Fibroblast of villous mesenchyme (primary cell): ENCODE measurements at places on chromosomes 4 and X. TPM values are rescaled to one million over a fixed set of nuclear protein-coding genes. Genes with fewer than 3 reads are reported as not detected.

DNA sequence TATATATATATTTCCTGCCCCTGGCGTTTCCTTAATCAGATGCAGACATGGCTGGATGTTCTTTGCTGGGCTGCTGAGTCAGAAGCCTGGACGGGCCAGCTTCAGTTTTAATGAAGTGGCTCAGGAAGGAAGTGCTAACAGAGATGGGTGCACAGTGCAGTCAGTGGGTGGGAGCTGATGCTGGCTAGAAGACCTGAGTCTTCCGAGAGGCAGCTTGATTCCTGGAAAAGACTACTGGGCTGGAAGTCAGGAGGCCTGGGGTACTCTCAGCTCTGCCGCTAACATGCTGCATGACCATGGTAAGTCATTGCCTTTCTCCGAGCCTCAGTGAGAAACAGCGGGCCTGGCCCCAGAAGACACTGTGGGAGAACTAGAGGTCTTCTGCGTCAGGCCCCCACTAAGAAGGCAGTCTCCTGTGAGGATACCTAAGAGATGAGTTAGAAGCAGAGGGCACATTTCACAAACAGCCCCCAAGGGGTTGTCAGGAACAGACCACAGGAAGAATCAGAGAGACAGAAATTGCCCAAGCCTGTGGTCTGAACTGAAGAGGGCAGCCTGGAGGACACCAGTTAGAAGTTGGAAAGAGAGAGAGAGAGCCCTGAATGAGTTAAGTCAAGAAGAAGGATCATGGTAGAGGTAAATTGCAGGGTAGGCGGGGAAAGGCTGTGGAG is 8.3 kb upstream of the CD40LG start:
- no peak for DNase-seq

- DNase-seq, result no peak
Measured at GRCh38 chr4:162782096-162782777, 384.5 kb downstream of the NAF1 start.

GPRASP3 gene
- total RNA-seq, result 4.8 and 6.9 TPM in 2 replicates

GRCh38 chr4:37970702-37971101 is 10.5 kb downstream of the PTTG2 start:
- no peak for DNase-seq

DNA sequence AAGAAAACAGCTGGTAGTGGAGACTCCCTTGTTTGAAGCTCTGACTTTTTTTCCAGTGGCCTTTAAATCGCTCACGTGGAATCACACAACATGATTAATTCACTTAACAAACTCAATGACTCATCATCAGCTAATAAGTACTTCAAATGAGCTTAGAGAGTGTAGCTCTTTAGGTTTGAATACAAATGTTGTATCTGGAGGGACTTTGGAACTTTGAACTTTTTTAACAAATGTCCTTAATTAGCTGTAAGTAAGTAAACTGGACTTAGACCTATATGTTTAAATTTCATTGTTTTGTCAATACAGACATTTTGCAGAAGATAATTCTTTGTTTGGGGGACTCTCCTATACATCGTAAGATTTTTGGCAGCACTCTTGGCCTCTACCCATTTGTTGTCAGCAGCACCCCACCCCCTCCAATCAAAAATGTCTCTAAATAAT is 581.1 kb downstream of the SPRY1 start:
- no peak for DNase-seq

- peak; percentile 30 for DNase-seq
Measured at GRCh38 chrX:147958291-147958690, 22.8 kb upstream of the FMR1NB start.

RTL3 gene
- under 0.01 and 0.32 TPM in 2 replicates for total RNA-seq

DNA sequence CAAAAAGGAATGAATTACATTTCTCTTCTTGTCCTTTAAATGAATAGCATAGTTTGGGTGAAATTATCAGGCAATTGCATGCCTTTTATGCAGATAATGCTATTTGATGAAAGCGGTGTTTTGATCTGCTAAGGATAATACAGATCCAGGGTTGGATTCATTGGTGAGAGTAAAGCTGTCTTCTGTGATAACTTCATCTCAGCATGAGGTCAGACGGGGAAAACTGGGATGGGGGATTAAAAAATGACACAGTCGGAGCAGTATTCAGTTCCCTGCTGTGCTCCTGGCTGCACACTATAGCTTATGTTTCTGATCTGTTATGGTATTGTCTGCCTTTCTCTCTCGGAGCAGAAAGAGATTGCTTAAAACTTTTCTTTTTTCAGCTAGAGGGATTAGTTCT is 105.9 kb upstream of the TENM3 start:
- DNase-seq, result no peak

DNA sequence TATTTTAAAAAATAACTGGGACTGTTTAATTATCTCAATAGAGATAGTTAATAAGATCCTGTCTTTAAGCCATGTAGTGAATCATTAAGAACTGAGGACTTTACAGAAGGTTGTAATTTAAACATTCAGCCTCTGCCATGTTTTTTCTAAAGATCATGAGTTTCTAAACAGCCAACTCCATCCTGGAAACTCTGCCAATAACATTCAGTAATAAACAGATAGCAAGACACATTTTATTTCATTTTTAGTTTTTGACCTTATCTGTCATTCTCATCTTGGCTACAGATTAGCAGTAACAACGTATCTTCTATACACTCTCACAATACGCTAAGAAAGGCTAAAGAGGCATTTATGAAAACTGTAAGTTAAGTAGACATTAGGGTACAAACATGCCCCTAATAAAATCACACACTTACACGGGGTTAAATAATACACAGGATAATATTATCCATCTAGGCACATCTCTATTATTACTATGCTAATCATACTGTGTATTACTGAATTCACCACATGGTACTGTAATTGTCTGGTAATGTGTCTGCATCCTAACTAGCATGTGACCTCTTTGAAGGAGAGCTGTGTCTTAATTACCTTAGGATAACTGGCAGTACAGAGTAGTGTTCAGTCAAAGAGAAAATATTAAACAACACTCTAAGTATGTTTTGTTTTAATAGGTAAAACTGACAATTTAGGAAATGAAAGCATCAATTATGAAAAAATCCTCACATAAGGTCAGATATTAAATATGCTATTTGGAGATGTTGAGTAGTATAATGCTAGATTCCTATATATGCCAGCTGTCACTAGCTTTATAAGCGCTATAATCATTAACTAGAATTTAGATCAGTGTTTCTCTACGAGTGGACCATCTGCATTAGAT is 122.4 kb upstream of the NAP1L5 start:
- DNase-seq, result no peak

GRCh38 chr4:6829086-6829485 is 46.6 kb downstream of the KIAA0232 start:
- DNase-seq, result no peak

COL4A6 gene
- 0.32 and 1.7 TPM in 2 replicates for total RNA-seq

GRCh38 chr4:24473309-24473721 is 111.0 kb downstream of the DHX15 start:
- no peak for DNase-seq

GRCh38 chrX:22247169-22247568 is 25.5 kb upstream of the CBLL2 start:
- no peak for DNase-seq

SPARCL1 gene
- total RNA-seq, result under 0.01 TPM in 1 of 2 replicates, not detected in the other

DNA sequence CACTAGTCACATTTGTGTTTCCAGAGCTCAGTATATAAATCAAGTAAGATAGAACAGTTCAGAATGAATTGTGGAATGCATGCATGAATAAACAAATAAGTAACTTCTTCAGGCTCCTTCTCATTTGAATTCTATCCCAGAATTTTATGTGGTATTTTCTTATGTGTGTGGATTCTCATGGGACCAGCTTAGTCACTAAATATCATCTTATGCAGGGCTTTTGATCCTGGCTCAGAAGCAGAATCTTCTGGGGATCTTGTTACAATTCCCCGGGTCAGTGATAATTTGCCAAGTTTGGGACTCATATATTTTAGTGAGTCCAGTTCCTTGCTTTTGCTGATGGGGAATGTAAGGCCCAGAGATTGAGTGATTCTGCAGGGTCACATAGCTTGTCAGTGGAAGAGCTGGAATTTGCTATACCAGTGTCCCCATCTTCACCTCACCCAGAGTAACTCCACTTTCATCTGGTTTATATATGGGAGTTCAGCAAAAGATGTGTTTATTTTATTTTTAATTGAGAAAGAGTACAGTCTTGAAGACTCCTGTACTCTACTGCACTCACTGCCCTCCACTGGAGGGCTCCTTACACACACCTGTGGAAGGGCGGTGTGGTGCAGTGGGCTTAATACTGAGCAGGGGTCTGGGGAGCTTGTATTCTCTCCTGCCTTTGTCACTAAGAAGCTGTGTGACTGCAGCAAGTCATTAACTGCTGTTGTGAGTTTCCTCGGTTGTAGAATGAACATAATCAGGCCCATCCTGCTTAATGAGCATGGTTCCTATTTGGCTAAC is 198.2 kb upstream of the CXorf66 start:
- DNase-seq, result peak; percentile 0

DNA sequence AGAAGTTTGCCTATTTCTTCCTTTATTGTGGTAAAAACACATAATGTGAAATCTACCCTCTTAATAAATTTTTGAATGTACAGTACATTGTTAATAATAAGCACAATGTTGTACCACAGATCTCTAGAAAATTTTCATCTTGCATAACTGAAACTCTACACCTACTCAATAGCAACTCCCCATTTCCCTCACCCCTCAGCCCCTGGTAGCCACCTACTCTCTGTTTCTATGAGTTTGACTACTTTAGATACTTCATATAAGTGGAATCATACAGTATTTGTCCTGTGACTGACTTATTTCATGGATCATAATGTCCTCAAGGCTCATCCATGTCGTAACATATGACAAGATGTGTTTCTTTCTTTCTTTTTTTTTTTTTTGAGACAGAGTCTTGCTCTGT is 446.4 kb downstream of the RPA4 start:
- no peak for DNase-seq

- DNase-seq, result no peak
Measured at GRCh38 chr4:56863441-56864139, 42.1 kb upstream of the SPINK2 start.

SPACA5B gene
- not detected in 2 replicates for total RNA-seq

GRCh38 chr4:87270144-87270543 is 49.7 kb upstream of the KLHL8 start:
- DNase-seq, result peak; percentile 52

OPN1MW2 gene
- not detected in 2 replicates for total RNA-seq

GRCh38 chr4:25128671-25129070 is 31.6 kb downstream of the SEPSECS start:
- DNase-seq, result peak; percentile 23

- peak; percentile 30 for DNase-seq
Measured at GRCh38 chr4:46931981-46932380, 22.9 kb upstream of the COX7B2 start.

GRCh38 chr4:6085028-6085690 is 66.9 kb upstream of the C4orf50 start:
- DNase-seq, result no peak

ARAF gene
- 17.4 and 23.3 TPM in 2 replicates for total RNA-seq

GRCh38 chr4:101458914-101459313 is 111.6 kb upstream of the PPP3CA start:
- peak; percentile 45 for DNase-seq

GRCh38 chr4:133151341-133151690 is 2.2 kb downstream of the PCDH10 start:
- DNase-seq, result no peak

DNA sequence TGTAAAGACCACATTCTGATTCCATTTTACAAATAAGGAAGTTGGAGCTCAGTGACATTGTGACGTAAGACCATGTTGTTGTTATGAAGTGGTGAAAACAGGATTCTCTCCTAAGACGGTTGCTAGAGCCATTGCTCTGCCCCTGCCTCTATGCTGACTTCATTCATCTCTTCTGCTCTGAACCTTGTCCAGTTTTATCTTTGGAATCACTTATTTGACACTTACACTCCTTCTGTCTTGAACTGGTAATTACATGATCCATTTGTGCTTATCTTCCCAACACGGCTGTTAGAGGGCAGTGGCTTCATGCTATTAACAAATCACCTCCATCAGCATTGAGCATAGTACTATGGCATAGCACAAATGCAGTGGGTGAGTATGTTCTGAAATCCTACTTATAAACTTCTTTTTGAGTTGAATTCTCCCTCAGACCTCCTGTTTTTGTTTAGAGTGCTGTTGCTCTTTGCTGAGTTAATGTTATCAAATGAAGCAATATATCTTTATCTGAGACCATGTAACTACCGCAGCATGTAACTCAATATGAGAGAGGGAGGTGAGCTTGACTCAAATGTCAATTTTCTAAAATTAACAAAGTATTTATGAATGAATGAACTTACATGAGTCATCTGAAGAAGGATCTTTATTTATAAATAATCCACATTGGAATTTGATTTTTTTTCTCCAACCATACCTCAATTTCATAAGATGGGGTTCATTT is 177.8 kb downstream of the RASL11B start:
- peak; percentile 30 for DNase-seq
